ENCODE measurements at places on chromosomes 6 and 20.

- DNase-seq = no peak
These were observed 5.3 kb downstream of the BNIP5 start for GRCh38 chr6:36331381-36331780.

GRCh38 chr6:80437221-80437620 lies 330.8 kb downstream of the BCKDHB start:
- no peak for DNase-seq

GRCh38 chr6:158565482-158566040 lies 5.7 kb downstream of the TMEM181 start:
- DNase-seq = no peak

DNA sequence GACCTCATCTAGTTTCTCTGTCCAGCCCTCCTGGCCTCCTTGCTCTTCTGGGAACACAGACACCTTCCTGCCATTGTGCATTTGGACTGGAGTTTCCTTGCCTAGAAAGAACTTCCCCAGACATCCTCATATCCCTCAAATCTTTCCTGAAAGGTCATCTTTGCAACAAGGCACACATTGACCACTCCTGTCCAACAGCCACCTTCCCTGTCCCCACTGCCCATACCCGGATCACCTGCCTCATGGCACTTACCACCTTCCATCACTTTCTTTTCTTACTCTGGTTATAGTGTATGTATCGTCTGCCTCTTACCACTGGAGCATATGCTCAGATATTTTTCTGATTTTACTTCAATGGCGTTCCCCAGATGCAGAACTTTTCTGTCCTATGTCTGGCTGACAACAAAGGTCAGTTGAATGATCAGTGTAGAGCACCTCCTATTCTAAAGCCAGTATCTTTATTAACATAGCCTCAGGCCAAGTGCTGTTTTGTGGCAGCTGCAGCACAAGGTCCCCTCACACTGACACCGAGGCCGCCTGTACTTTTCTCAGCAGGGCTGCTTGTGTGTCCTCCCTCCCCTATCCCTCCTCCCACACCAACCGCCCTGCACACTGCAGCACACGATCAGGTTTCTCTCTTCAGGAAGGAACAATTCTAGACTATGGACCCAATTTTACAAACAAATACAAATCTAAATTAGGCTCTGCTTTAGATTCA lies 4.1 kb downstream of the HLA-C start:
- no peak for DNase-seq

GRCh38 chr20:46317685-46318177 lies 9.4 kb upstream of the CDH22 start:
- no peak for DNase-seq

DNA sequence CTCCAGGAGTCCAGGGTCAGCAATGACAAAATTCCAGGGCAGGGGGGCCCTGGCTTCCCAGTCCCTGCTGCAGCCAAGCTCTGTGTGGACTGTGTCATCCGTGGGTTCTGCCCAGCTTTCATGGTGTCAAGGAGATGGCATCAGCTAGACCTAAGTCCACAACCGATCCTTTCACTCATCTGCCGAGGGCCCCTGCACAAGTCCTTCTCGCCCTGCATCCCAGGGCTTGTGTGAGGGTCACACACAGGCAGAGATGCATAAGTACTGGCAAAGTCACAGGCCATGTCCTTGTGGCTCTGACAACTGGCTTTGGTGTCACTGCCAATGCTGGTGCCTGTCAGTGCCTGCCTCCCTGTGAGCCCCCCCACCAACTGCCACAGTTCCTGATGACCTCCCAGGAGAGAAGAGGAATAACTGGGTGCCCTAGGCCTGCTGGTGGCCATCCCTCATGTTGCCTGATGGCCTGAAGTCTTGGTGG lies 181.4 kb upstream of the CST7 start:
- DNase-seq = no peak

GRCh38 chr20:62822239-62822787 lies 5.5 kb downstream of the COL9A3 start:
- DNase-seq = no peak

- no peak for DNase-seq
These were observed 241.6 kb downstream of the LY86 start for GRCh38 chr6:6829872-6830685.

- DNase-seq = no peak
These were observed 44.4 kb upstream of the LOC128125822 start for GRCh38 chr6:63527658-63528514.

GRCh38 chr6:163668061-163668426 lies 253.5 kb downstream of the QKI start:
- no peak for DNase-seq

GRCh38 chr6:144194293-144194810 lies 44.0 kb downstream of the STX11 start:
- DNase-seq = no peak

DNA sequence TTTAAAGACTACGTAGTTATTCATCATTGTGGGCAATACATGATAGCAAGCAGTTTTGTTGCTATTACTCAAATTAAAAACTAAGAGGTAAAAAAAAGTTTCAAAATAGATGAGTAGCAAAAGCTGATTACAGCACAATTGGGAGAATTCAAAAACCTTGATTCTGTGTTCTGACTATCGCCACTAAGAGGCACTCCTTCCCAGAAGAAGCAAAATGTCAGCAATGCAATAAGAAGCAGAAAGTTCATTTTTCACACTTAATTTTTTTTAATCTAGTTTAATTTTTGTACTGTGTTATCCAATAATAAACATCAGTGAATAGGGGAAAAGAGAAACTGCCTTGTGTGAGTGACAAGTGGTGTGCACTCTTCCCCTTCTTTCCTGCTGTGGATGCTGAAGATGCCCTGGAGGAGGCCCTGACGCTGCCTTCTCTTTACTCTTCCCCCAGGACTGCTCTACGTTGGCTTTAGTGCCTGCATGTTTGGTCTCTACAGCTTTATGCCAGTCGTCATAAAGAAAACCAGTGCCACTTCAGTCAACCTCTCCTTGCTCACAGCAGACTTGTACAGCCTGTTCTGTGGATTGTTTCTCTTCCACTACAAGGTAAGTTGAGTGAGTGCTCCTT lies 263.2 kb upstream of the PLN start:
- DNase-seq = no peak

- no peak for DNase-seq
These were observed 81.1 kb downstream of the PSMG4 start for GRCh38 chr6:3339811-3340210.

DNA sequence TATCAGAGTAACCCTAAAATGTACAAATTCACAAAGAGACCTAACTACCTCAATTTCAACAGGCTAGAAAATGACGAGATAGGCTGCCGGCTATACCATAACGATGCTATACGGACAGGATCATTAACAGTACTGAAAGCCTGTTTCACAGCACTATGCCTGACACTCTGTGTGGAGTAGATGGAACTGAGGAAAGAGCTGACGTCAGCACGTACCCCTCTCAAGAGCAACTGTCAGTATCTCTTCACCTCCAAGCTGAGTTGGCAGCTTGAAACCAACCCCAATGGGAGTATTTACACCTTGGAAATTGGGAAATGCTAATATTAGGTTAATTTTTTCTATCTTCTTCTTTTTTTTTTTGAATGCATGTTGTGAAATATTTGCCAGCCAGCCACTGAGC lies 53.6 kb downstream of the HUS1B start:
- DNase-seq = no peak

- no peak for DNase-seq
These were observed 555.3 kb upstream of the CHD6 start for GRCh38 chr20:42173440-42173839.

DNA sequence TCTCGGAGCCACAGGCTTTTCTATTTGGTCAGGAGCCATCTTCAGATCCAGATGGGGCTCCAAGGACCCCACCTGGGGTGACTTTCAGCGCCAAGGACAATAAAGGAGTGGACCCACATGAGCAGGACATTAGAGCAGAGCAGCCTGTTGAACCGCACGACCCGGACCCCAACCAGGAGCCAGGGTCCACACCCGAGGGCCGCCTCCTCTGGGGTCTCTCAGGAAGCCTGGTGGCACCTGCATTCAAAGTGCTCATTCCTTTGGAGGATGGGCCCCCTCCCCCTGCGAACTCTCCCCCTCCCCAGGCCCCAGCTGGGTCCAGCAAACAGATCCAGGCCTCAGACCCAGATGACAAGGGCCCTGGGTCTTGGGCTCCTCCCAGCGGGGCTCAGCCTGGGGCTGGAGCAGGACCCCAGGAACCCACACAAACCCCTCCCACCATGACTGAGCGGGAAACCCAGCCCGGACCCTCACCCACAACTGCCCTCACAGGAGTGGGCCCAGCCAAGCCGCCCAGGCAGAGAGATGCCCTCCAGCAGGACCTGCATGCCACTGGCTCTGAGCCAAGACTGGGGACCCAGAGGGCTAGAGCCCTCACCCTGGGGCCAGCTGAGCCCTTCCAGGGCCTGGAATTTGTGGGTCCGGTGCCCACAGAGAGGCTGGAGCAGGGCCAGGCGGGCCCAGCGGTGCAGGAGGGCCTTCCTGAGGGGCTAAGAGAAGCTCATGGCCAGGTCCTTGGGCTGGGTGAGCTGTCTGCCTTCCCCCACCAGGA lies 23.9 kb downstream of the RAB44 start:
- no peak for DNase-seq

- DNase-seq = no peak
These were observed 40.6 kb downstream of the CTNNBL1 start for GRCh38 chr20:37734228-37734985.
